ENCODE measurements at places on chromosomes 4 and X. TPM values are rescaled to one million over a fixed set of nuclear protein-coding genes. Genes with fewer than 3 reads are reported as not detected.

PAGE2B gene
- not detected for total RNA-seq

POF1B gene
- 1.5 TPM for total RNA-seq

LRRC66 gene
- total RNA-seq: 0.44 TPM

MAGEA4 gene
- not detected for total RNA-seq

TRAM1L1 gene
- total RNA-seq: 9.7 TPM

VGLL1 gene
- total RNA-seq: 14.6 TPM

CD40LG gene
- not detected for total RNA-seq

GPR34 gene
- not detected for total RNA-seq

UGT2B17 gene
- not detected for total RNA-seq

PNCK gene
- 35.1 TPM for total RNA-seq

FRMD7 gene
- total RNA-seq: 0.18 TPM

XG gene
- total RNA-seq: 1.3 TPM

TRO gene
- total RNA-seq: 177 TPM

GABRE gene
- 190 TPM for total RNA-seq

HS6ST2 gene
- 23.1 TPM for total RNA-seq

Measured in mesothelial cell of epicardium (in vitro differentiated cells).